ENCODE measurements at places on chromosomes 13 and 19.

GRCh38 chr19:39415111-39416046 lies 2.9 kb downstream of the PLEKHG2 start:
- no peak for DNase-seq

DNA sequence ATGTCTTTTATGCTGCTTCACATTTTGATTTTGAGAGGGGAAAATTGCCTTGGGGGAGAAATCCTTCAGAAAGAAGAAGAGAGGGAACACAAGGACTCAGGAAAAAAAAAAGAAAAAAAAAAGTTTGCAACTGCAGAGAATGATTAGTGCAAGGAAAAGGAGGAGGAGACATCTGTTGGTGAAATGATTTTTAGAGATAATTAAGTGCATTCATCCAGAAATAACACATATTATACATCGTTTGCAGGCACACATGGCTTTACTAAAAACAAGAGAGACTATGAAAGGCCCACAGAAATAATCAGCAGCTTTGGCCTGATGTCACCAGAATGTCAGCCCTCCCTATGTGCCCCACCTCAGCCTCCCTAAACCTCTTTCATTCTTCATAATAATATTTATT lies 1058.2 kb downstream of the PCDH9 start:
- no peak for DNase-seq

DNA sequence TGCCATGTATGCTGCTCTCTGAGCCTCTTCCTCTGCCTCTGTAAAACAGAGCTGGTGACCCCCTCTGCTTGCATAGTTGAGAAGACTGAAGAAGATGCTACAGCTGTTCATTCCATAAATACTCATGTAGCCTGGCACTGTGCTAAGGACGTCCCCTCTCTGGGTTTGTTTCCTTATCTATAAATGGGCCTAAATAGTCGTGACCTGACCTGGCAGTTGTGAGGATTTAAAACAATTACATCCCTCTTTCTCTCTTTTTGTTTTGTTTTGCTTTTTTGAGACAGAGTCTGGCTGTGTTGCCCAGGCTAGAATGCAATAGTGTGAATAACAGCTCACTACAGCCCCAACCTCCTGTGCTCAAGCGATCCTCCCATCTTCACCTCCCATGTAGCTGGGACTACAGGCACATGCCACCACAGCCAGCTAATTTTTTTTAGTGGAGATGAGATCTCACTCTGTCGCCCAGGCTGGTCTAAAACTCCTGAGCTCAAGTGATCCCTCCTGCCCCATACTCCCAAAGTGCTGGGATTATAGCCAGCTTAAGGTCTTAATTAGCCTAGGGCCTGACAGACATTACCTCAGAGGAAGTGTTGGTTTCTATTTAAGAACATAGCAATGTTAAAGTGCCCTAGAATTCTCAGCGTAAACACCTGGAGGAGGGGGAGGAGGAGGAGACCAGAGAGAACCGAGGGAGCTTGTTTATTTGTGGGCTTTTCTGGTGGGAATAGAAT lies 4.6 kb downstream of the WDR62 start:
- no peak for DNase-seq

GRCh38 chr13:48741377-48741776 lies 87.6 kb downstream of the CYSLTR2 start:
- no peak for DNase-seq

- DNase-seq: peak; percentile 8
Observed at GRCh38 chr13:75384879-75385707, 96.9 kb downstream of the TBC1D4 start.

- no peak for DNase-seq
Observed at GRCh38 chr13:30121666-30122065, 185.7 kb downstream of the KATNAL1 start.

GRCh38 chr13:35888457-35888883 lies 242.7 kb downstream of the DCLK1 start:
- DNase-seq: no peak

- DNase-seq: no peak
Observed at GRCh38 chr19:10000171-10000826, 10.0 kb downstream of the COL5A3 start.

DNA sequence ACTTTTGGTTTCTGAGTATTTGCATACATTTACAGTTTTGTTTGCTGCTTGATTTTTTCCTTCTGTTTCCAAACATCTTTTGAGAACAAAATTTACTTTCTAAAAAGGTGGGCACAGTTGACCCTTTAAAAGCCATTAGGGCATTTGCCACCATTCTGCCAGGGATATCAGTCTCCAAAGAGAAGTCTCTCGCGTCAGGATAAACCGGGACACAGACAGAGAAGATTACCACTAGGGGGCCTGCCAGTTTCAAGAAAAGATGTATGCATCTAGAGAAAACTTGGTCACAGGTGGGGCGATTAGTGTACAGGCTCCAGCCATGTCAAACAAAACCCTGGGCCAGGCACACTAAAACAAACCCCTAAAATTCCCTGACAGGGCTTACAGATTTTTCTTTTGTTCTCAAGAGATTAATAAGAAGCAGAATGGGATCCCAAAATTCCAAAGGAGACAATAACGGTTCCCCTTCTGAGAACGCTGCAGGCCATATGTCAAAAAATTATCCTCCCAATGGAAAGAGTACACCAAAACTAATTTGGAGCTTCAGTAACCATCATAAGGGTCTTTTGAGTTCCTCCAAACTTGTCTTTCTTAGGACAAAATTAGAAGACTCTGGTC lies 10.7 kb upstream of the PABPC3 start:
- no peak for DNase-seq

DNA sequence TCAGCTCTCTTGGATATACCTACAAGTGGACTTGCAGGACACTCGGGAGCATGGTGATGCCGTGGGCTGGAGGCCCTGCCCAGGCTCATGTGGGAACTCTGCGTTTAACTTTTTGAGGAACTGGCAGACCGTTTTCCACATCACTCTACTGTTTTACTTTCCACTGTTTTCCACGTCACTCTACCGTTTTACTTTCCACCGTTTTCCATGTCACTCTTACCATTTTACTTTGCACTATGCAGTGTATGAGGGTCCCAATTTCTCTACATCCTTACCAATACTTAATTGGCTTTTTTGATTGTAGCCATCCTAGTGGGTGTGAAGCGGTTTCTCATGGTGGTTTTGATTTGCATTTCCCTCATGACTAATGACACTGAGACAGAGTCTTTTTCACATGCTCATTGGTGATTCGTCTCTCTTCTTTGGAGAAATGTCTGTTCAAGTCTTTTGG lies 40.5 kb downstream of the GATAD2A start:
- no peak for DNase-seq

DNA sequence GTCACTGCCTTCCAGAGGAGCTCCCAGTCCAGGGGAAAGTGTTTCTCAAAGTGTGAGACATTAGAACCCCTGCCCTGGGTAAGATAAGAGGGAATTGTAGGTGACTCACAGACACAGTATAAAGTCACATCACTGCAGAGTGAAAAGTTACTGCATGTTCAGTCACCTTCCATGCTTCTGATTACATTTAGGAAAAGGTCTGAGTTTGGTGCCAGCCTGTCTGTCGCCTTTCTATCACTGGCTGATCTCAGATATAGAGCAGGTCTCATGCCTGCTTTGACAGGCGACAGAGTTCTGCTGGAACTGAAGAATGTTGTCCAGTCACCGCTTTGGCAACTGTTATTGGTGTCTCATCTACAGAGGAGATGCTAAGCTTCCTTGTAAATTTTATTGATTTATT lies 1078.6 kb downstream of the UQCRFS1 start:
- no peak for DNase-seq

DNA sequence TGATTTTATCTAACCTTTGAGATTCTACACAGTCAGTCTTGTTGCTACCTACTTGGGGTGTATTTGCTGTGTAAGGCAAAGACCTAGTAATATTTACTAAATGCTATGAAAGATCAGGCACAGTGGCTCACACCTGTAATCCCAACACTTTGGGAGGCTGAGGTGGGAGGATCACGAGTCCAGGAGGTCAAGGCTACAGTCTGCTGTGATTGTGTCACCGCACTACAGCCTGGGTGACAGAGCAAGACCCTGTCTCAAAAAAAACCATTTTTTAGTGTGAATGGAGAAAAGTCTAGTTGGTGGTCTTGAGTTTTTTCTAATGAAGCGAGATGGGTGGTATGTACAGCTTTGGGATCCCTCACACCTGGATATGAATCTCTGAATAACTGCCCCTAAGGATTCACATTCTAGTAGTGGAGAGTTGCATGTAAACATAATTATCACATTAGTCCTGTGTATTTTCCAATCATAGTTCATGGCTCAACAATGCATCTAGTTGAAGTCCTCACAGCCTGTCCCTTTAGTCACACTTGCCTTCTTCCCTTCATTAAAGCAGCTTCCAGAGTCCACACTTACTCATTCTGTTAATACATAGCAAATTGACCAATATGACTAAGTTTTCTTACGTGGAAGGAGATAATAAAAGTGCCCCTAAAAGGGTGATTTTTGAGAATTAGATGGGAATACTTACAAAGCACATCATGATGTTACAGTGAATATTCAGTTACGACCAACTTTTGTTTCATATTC lies 7.5 kb downstream of the RPL21 start:
- no peak for DNase-seq

- DNase-seq: no peak
Observed at GRCh38 chr13:36520111-36520510, 87.8 kb downstream of the CCNA1 start.

- DNase-seq: no peak
Observed at GRCh38 chr13:102838273-102838672, 7.6 kb upstream of the ERCC5 start.

GRCh38 chr19:51722492-51722891 lies 1.3 kb downstream of the HAS1 start:
- DNase-seq: no peak

DNA sequence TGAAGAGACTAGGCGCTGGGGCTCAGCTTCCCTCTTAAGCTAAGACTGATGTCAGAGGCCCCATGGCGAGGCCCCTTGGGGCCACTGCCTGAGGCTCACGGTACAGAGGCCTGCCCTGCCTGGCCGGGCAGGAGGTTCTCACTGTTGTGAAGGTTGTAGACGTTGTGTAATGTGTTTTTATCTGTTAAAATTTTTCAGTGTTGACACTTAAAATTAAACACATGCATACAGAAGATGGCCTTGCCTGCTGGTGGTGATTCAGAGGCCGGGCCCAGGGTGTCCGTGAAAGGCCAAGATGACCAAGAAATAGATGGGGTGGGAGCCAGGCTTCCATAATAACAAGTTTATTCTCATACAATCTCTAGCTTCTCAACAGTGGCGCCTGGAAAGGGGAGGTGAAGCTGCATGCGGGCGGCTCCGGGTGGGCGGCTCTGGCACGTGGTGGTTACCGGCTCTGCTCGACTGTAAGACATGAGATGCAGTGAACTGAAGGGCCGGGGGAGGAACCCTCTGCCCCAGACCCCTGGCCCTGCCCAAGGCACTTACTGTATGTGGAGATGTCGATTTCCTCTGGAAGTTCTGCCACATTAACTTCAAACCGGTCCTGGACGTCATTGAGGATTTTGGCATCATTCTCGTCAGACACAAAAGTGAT lies 10.5 kb downstream of the DDX39A start:
- no peak for DNase-seq

DNA sequence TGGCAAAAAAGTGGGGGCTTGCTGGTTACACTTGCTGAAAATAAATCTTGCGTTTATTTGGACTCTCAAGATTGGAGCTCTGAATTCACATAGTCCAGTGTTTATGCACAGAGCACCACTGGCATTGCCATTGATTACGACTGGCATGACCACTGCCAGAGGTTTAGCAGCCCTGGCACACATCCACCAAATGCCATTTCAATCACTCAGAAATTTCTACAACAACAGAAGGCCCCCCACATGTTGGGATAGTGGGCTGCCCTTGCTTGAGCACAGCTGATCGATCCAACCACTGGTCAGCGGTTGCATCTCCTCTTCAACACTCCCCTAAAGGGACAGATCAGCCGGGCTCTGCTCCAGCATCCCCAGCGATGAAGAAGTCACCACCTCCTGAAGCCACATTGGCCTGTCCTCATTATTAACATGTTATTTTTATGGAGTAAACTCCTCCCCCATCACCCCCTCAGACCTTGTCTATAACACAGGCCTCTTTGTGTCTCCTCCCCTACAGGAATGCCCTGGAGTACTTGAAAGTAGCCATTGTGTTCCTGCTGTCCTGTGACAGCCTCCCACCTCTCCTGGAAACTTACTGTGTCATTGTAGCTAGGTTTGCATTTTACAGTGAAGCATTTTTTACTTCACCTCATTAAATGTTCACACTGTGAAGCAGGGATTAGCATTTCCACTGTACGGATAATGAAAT lies 51.3 kb downstream of the CDADC1 start:
- no peak for DNase-seq

DNA sequence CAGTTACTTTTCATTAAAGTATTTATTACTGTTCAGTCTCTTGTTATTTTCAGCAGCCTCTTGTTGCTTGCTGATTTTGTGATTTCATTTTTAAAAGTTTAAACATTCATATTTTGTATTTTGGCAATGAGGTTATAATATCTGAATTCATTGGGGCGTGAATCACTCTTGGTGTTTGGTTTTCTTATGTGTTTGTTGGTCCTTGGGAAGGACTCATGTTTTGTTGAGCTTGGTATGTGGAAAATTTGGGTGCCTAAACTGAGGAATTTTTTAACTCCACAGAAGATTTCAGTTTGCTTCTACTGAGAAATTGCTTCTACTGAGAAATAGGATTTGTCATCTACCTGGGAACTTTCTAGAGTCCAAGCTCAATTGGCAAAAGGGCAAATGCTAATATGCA lies 38.2 kb downstream of the PDS5B start:
- no peak for DNase-seq
